SK-N-SH treated with all-trans-retinoic acid at 6 μM for 48 hours (cell line): ENCODE measurements at places on chromosomes 6 and 20.

DNA sequence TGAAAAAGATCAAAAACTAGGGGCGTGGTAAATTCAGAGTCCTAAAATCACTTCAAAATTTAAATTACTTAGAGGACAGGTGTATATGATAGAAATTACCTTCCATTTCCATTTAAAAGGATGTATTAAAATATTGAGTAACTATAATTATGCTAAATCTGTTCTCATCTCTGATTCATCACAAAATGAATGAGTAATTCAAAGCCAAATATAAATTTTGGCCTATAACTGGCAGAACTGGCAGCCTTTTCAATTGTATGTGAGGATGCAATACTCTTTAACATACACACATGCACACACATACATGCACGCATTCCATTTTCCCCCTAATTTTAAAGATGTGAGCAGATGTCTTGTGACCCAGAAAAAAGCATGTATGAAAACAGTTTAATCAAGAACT, 194.6 kb downstream of the EPM2A start:
- ATAC-seq = no peak

DNA sequence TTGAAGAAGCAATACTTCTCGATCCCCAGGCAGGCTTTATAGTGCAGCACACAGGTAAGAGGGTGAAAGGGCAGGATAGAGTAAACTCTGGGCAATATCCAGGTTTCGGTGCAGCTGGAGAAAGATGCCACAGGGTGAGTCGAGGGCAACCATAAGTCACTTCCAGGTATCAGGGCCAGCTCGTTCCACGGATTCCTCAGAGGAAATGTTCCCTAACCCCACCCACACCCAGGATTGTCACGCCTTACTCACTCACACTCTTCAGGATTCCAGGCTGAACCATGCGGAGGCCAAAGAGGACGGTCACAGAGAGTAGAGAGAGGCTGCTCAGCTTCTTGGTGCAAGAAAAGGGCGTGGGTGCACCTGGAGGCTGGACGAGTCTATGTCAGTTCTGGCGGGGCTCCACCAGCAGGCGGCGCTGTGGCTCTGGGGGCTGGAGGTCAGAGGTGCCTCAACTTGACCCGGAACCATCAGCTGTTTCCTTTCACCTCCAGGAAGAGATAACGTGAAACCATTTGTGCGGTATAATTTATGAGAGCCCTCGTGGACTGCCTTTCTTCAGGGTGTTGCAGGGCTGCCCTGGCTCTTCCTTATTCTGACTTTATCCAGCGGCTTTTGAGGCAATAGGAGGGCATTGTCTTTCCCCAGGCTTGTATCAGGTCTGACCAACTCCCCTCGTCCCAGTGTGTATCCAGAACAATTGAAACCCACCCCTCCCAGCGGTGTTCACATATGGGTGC, 14.5 kb upstream of the WFDC12 start:
- ATAC-seq = peak; percentile 53; the same call in 1 of the 3 replicates

DNA sequence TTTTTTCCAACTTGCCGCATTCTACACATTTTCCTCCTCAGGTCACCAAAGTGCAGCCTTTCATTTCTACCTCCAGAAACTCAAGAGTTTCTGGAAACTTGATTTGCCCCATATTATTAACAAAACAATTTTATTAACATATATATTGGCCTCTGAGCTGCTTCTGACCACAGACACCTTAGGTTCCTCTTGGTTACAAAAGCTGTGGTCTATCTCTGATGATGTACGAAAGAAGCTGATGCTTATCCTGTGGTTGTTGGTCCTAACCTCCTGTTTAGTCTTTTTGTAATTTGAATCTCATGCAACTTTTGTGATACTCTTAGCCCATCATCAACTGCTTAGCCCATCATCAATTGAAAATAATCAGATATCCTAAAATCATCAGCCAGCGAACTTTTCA, 735.7 kb downstream of the KIF16B start:
- ATAC-seq = no peak

GRCh38 chr6:140070846-140071473, 696.5 kb upstream of the CITED2 start:
- ATAC-seq = peak; percentile 74

- no peak for ATAC-seq
Measured at GRCh38 chr6:14317387-14317970, 199.9 kb downstream of the CD83 start.

- peak; percentile 85 for ATAC-seq
Measured at GRCh38 chr6:31037682-31038081, 27.4 kb downstream of the MUC22 start.

GRCh38 chr6:111569951-111570350, 35.7 kb downstream of the TRAF3IP2 start:
- ATAC-seq = no peak
